Tibial nerve (tissue), 4 donors: ENCODE measurements at places on chromosomes 2 and 18. TPM values are rescaled to one million over a fixed set of nuclear protein-coding genes. Genes with fewer than 3 reads are reported as not detected.

GRCh38 chr18:5058768-5059695 lies 138.0 kb downstream of the AKAIN1 start:
- no peaks in the 10 kb centered on the region for H3K36me3 ChIP-seq
- H3K27me3 ChIP-seq = no peaks in the 10 kb centered on the region
- peak overlapping the region; percentile 6 for H3K27ac ChIP-seq
- H3K4me1 ChIP-seq = no peaks in the 10 kb centered on the region

PCARE gene
- total RNA-seq = 0.22 TPM

- H3K4me1 ChIP-seq = no peaks in the 10 kb centered on the region
- H3K27ac ChIP-seq = peak overlapping the region; percentile 57
- H3K4me3 ChIP-seq = peak overlapping the region; percentile 47
- DNase-seq = no peak
- no peaks in the 10 kb centered on the region for H3K36me3 ChIP-seq
These were observed 167.2 kb downstream of the TCF4 start for GRCh38 chr18:55420665-55421307.

DNA sequence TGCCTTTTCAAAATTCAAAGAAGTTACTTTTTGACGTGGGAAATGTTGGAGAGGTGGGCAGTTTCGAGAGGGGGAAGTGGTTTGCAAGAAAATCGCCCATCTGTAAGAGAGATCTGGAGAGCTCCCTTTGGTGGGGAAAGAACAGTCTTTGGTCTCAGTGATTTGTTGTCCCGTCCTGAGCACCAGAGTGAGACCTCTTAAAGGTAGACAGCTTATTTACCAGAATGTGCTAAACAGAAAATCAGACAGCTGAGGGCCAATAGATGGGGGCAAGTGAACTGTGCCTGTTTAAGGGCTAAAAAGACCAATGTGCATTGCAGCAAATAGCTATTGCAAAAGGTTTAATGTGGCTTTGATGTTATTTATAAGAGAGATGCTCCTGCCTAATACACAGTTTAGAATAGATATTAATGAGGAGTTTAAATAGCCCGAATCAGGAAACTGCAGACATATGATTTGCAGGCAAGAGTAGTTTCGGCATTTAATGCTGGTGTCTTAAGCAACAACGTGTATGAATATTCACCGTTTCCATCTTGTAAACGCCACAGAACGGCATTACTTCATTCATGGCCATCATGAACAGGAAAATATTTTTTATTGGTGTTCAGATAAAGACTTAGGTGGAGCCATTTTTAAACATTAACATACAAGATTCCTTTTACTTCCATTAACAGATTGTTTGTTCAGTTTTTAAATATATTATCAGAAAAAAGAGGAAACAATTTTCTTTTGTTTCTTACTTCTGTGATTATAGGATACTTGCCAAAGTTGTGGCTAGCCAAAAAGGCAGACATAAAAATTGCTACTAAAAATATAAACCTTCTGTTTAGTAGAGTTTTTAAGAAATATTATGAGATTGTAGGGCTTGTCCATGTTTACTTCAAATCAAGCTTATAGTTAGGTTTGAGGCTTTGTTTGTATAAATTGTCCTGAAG lies 29.6 kb downstream of the ARHGAP15 start:
- H3K36me3 ChIP-seq = no peaks in the 10 kb centered on the region
- no peak overlapping the region for H3K4me3 ChIP-seq

- H3K4me3 ChIP-seq = no peak overlapping the region
- no peak for DNase-seq
- H3K27ac ChIP-seq = no peak overlapping the region
- H3K27me3 ChIP-seq = no peaks in the 10 kb centered on the region
- H3K36me3 ChIP-seq = no peaks in the 10 kb centered on the region
These were observed 156.1 kb downstream of the COL4A4 start for GRCh38 chr2:227007940-227008339.

TXNDC2 gene
- total RNA-seq = 0.20 TPM
